ENCODE measurements at places on chromosomes 4 and X.
A peak's percentile ranks its signal among the peaks of the same experiment; 100 is the strongest.

GRCh38 chrX:133921764-133922389 is 63.5 kb downstream of the GPC3 start:
- DNase-seq = peak; percentile 50

GRCh38 chr4:37836838-37837440 is 10.5 kb downstream of the PGM2 start:
- no peak for DNase-seq

DNA sequence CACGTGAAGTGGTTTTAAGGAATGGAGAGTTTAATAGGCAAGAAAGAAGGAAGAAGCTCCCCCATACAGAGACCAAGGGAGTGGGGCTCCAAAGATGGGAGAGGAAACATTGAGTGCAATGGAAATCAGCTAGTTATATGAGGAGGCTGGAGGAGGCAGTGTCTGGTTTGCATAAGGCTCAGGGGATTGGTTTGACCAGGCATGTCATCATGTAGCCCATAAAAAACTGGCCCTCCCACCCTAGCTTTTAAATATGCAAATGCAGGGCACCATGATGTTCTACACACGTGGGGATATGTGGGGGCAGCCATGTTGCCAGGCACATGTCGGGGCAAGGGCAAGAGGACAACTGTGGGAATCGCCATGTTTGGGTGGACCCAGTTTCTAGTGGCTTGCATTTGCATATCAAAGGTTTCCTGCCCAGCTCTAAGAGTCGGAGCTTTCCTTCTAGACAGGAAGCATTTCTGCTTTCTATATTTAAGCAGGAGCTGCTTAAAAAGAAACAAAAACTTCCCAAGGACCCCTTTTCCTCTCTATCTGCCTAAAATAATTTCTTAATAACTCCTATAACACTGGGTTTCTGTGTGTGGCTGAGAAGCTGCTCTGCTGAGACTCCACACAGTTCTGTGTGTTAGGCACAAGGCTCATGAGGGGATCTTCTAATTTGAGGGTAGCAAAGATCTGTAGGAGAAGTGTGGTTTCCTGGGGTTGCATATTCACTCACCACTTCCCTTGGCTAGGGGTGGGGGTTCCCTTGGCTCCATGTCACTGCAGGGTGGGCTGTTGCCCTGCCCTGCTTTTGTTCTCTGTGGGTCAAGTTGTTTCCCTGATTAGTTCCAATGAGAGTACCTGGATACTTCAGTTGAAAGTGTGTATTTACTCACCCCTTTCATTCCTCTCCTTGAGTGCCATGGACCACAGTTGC is 113.5 kb downstream of the VSIG4 start:
- peak; percentile 62 for DNase-seq

DNA sequence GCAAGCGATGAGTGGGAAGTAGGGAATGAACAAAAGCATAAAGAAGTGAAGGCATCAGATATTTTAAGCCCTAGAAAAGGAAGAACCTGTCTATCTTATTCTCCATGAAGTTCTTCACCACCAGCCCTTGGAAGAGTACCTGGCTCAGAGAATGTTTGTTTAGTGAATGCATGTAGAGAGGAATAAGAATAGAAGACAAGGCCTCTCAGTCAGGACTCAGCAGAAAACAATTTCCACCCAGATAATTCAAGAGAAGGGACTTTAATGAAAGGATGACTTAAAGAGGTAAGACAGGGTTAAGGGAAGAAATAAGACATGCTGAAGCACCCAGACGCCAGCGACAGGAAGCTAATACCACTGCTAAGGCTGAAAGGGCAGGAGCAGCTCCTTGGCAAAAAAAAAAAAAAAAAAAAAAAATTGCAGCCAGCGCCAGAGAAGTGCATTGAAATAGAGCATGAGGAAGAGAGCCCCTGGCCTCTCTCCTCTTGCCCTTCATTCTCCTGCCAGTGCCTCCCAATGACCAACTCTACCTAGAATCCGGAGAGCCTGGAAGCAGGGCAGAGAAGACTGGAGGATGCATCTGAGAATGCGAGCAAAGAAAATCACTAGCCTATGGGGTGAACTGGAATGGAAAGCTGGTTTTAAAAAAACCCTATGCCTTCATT is 47.2 kb upstream of the RASGEF1B start:
- DNase-seq = no peak

- DNase-seq = no peak
Measured at GRCh38 chrX:57681341-57681740, 1.3 kb upstream of the NLRP2B start.

- DNase-seq = no peak
Measured at GRCh38 chr4:1001561-1002130, 8.4 kb upstream of the SLC26A1 start.

All from activated CD4-positive, alpha-beta T cell treated with anti-CD3 and anti-CD28 coated beads, Interleukin-2, amount 50 U/mL, for 16 hours (primary cell).